ENCODE measurements at places on chromosomes 7 and 10. TPM values are rescaled to one million over a fixed set of nuclear protein-coding genes. Genes with fewer than 3 reads are reported as not detected.

Gene ANKRD16
- 2.0 TPM for total RNA-seq

Gene SUN3
- total RNA-seq: 0.10 TPM

Gene PON1
- total RNA-seq: not detected

Gene IFIT1B
- total RNA-seq: 0.10 TPM

Gene MRPL43
- 18.9 TPM for total RNA-seq

Data from mononuclear cell (primary cell).